ENCODE measurements at places on chromosomes 4 and X. TPM values are rescaled to one million over a fixed set of nuclear protein-coding genes. Genes with fewer than 3 reads are reported as not detected.
A peak's percentile ranks its signal among the peaks of the same experiment; 100 is the strongest.

GRCh38 chrX:136797787-136798186 lies 17.1 kb upstream of the ARHGEF6 start:
- no peak for DNase-seq
- H3K4me1 ChIP-seq: peaks cover 10% of the 10 kb centered on the region
- no peak overlapping the region for H3K4me3 ChIP-seq
- H3K27ac ChIP-seq: peak overlapping the region; percentile 18

DNA sequence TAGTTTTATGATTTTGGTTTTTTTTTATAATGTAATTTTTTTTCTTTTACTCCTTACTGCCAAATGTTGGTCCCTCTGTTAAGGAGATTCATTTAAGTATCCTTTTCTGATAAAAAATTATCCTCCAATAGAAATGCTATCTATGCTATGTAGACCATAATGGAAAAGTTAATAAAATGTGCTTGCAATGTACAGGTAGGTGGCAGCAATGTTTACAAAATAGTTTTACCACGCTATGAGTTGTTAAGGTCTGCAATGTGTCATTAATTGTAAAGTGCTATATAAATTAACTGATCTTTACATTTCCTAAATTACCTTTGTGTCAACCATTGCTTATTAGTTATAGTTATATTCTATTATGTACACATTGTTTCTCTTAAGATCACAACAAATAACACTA lies 3.8 kb upstream of the CENPC start:
- peaks cover 9% of the 10 kb centered on the region for H3K36me3 ChIP-seq
- no peaks in the 10 kb centered on the region for H3K27me3 ChIP-seq
- no peak overlapping the region for H3K27ac ChIP-seq
- peaks cover 15% of the 10 kb centered on the region for H3K4me1 ChIP-seq
- DNase-seq: no peak

DNA sequence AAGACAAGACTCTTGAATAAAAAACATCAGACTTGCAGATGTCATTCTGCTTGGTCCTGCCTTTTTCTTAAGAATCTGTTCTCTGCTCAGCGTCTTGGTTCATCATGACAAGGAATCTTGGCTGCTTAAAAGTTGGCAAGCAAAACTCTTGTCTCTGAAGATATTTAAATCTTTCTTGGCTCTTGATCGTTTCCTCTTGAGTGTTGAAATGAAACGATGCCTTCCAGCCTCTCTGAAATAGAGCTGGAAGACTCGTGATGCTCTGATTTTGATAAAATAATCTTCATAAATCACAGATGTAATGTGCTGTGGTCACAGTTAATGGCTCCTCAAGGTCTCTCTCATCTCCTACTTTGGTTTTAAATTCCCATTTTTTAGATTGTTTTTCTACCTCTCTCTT lies 39.9 kb upstream of the TMEM192 start:
- no peak overlapping the region for H3K4me3 ChIP-seq
- H3K36me3 ChIP-seq: no peaks in the 10 kb centered on the region
- peaks cover 28% of the 10 kb centered on the region for H3K27me3 ChIP-seq
- DNase-seq: no peak
- no peaks in the 10 kb centered on the region for H3K4me1 ChIP-seq

Gene ARR3
- not detected for total RNA-seq

Gene HHIP
- not detected for total RNA-seq

Gene STEEP1
- 17.9 TPM for total RNA-seq

Gene TMPRSS11F
- not detected for total RNA-seq

GRCh38 chr4:15706646-15707362 lies 3.9 kb downstream of the BST1 start:
- DNase-seq: no peak
- H3K27ac ChIP-seq: no peak overlapping the region
- H3K36me3 ChIP-seq: no peaks in the 10 kb centered on the region
- H3K27me3 ChIP-seq: peaks cover 16% of the 10 kb centered on the region
- no peak overlapping the region for H3K4me3 ChIP-seq

Gene GRIA2
- total RNA-seq: not detected

- no peaks in the 10 kb centered on the region for H3K4me1 ChIP-seq
- DNase-seq: no peak
- H3K27ac ChIP-seq: no peak overlapping the region
- no peak overlapping the region for H3K4me3 ChIP-seq
- peaks cover 15% of the 10 kb centered on the region for H3K27me3 ChIP-seq
These were observed 10.0 kb upstream of the HS6ST2 start for GRCh38 chrX:132968296-132968949.

Gene DCAF4L1
- 0.15 TPM for total RNA-seq

GRCh38 chrX:132676561-132677186 lies 187.8 kb upstream of the MBNL3 start:
- no peaks in the 10 kb centered on the region for H3K36me3 ChIP-seq
- no peak for DNase-seq
- H3K4me3 ChIP-seq: peak overlapping the region; percentile 4
- H3K27me3 ChIP-seq: no peaks in the 10 kb centered on the region

DNA sequence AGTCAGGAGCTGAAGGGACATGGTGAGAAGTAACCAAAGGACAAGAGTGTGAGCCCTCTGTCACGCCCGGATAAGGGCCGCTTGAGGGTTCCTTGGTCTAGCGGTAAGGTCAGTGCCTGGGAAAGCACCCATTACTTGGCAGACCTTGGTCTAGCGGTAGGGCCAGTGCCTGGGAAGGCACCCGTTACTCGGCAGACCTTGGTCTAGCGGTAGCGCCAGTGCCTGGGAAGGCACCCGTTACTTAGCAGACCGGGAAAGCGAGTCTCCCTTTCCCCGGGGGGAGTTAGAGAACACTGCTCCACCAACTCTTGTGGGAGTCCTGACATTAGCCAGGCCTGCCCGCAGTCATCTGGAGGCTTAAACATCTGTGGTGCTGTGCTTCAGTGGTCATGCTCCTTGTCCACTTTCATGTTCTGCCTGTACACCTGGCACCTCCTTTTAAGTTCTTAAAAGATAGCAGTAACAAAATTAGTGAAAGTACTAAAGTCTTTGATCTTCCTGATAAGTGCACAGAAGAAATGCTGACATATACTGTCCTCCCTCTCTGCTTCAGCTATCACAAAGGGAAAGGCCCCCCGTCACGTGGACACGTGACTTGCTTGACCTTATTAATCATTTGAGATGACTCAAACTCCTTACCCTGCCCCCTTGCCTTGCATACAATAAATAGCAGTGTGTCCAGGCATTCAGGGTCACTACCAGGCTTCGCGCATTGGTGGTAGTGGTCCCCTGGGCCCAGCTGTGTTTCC lies 9.3 kb upstream of the SEC24B start:
- H3K27ac ChIP-seq: no peak overlapping the region
- no peak overlapping the region for H3K4me3 ChIP-seq
- peaks cover 9% of the 10 kb centered on the region for H3K4me1 ChIP-seq

GRCh38 chr4:156634612-156635011 lies 337.0 kb downstream of the PDGFC start:
- no peak for DNase-seq
- H3K36me3 ChIP-seq: no peaks in the 10 kb centered on the region
- H3K4me1 ChIP-seq: no peaks in the 10 kb centered on the region
- H3K27ac ChIP-seq: no peak overlapping the region
